ENCODE measurements at places on chromosomes 1 and 21.

GRCh38 chr1:78843546-78843945 is 163.0 kb downstream of the ADGRL4 start:
- no peak for DNase-seq

DNA sequence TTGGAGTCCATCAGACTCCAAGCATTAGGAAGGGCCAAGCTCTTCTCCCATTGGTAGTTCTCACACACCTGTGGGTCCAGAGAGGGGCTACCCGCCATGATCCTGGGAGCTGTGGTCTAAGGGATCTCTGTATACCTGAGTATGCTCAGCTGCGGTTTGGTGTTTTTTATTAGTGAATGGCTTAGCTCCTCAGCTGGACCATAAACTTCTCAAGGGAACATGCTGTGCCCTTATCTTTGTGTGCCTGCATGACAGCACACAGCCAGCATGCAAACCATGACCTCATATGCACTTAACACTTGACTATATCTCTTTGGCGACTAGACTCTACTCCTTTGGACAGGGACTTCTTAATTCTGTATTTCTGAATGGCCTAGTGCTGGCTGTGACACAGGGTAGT is 94.5 kb downstream of the CD58 start:
- DNase-seq: no peak

DNA sequence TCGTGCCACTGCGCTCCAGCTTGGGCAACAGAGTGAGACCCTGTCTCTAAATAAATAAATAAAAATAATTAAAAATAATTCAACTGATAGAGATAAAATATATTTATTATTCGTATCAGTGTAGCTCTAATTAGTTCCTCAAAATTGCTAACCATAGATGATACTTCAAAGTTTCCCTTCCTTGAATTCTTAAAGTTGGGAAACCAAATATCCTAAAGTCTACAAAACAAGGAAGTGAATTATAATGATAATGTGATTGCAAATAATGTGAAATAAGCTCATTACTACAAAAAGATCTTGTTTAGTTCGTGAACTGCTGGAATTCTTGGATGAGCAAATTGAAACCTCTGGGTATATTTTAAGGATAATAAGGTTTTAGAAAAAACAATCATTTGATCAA is 60.5 kb downstream of the NUP210L start:
- DNase-seq: no peak

GRCh38 chr1:17668195-17668594 is 86.9 kb upstream of the ACTL8 start:
- no peak for DNase-seq

DNA sequence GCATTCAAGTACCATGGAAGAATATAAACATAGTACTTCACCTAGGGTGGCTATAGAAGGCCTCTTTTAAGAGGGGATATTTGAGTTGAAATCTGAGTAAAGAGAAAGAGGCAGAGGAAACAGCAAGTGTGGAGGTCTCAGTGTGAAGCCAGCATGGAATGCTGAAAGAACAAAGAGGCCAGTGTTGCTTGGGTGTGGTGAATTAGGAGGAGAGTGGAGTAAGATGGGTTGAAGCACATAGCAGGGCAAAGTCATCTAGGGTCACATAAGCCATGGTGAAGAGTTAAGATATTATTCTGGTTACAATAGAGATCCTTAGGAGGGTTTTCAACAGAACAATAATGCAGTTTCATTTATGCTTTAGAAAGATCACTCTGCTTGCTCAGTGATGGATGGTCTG is 37.5 kb downstream of the C1orf141 start:
- no peak for DNase-seq

GRCh38 chr1:53316766-53317581 is 10.9 kb downstream of the LRP8 start:
- DNase-seq: no peak

DNA sequence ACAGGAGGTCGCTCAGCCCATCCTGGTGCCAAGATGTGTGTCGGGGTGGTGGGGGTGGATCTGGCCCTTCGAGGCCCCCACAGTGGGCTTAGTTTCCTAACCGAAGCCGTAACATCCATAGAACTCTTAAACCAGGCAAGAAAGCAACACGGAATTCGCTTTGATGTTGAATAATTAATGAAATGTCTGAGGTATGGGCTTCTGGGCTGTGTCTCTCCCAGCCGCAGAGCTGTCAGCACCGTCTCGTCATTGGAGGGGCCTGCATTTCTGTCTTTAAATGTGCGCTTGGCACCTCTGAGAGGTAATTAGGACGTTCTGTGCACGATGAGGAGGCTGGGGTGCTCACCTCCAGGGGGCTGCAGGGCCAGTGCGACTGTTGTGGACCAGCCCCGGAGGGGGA is 13.3 kb upstream of the PLCH2 start:
- no peak for DNase-seq

DNA sequence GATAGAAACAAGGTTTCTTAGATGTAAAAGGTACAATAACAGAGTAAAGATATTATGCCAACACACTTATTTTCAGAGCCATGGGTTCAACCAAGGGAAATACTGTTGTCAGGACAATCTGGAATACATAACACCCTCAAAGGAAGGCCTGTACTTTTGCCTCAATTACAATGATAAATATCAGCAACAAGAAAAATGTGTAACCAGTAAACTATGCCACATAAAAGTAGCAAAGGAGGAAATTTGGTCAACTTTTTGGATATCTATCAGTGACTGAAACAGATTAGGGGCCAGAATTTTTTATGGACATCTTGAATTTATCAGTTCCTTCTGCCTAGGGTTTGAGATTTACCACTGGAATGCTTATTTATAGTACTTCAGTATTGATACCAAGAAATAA is 24.6 kb upstream of the RAP1GAP start:
- DNase-seq: no peak

- DNase-seq: no peak
Measured at GRCh38 chr1:173570370-173571007, 32.4 kb downstream of the SLC9C2 start.

GRCh38 chr1:108559215-108560186 is at the start of gene EEIG2:
TSS of gene EEIG2 (plus strand) at chr1:108560100. CDS start at chr1:108560429, 329 bp downstream.
- DNase-seq: peak; percentile 94

DNA sequence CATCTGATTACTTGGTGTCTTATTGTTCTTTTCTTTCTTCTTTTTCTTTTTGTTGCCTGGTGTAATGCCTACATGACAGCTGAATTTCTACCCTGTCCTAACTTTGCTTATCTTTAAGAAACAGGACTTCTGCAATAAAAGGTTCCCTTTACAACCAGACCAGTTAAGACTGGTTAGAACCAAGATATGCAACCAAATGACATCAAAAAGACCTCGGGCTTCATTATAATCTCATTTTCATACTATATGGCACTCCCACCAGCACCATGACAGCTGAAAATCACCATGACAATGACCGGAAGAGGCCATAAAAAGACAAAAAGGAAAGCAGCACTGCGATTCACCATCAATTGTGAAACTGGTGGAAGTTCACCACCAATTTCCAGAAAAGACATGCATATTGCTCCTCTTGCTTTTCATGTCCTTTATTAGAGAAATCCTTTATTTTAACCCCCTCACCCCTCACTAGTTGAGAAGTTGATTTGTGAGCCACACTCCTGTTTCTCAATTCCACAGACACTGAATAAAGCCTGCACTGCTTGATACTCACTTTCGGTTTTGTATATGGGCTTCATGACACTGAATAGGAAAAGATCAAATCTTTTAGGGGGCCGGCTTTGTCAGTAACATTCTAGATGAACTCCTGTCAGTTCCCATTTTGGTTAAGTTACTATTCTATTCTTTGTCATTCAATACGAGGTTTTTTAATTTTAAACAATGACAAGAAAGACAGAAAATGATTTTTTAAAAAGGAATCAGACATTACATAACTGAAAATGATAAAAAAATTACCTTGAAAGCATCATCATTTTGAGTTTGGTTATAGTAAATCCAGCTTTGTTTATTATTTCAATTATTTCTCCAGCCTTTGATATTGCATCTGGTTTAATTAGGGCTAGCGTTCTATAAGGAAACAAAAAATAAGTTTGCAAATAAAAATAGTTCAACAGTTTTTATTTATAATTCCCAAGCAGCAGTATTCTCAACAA is 58.1 kb downstream of the NME7 start:
- no peak for DNase-seq

DNA sequence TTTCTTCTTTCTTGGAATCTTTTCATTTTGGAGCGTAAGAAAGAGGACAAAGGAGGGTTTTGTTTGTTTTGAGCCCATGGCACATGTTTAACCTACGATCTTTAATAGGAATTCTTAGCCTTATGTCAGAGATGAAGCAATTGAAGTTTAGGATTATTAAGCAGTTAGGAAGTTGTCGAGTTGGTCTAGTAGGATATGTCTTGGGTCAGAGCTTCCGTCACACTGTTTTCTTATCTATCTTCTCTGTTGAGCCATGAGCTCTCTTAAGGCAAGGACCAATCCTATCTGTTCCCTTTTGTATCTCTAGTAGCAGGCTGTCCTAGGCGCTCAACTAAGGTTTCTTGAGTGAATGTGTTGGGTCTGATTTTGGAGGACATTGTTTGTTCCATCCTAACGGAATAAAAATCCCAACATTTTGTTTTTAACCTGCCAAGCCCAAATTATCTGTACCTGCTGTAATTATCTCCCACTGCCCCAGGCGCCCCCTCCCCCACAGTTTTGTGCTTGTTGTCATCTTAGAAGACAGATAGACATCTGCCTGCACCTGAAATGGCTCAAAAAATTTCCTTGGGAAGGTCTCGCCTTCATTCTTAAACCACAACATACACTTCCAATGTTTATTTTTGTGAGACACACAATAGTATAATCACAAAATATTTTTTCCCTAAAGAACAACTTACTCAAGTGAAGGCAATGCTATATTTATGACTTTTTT is 95.3 kb upstream of the GADD45A start:
- no peak for DNase-seq

GRCh38 chr1:221795380-221795779 is 53.5 kb upstream of the DUSP10 start:
- DNase-seq: no peak

DNA sequence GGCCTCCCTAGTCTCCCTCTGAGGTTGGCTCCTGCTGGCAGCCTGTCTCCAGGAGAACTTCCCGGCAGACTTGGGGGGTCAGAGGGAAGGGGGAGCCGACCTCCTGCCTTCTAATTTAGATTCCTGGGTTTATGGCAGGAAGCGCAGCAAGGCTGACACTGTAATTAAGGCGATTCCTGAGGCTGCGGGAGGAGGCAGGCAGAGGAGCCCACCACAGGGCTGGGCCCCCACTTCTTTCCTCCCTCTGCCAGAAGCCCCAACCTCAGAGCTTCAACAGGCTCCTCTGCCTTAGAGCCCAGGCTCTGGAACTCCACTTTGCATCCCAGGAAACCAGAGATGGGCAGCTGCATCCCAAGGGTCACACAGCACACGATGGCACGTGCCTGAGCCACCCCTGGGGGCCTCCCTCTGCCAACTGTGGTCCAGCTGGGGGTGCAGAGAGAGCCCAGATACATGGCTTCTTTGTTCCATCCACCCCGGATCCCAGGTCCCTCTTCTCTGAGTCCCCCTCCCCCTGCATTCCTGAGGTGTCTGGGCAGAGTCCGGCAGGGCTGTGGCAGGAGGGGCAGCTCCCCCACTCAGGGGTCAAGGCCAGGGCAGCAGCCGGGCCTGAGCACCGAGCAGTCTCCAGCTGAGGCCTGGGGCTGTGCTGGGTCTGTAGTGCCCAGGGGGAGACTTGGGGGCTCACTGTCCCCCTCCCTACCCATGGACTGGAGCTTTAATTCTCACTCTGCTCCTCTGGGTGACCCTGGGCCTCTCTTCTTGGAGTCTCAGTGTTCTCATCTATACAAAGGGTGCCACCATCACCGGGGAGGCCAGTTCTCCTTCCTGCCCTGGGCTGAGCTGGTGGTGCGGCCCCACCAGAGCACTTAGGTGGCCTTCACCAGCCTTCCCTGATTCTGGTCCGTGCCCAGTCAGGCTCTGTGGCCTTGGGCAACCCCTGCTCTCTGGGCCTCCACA is 39.4 kb upstream of the FAM131C start:
- DNase-seq: no peak

GRCh38 chr1:38088791-38089190 is 42.2 kb upstream of the POU3F1 start:
- no peak for DNase-seq

GRCh38 chr1:205774198-205775014 is 876 bp downstream of the RAB29 start:
- peak; percentile 65 for DNase-seq

DNA sequence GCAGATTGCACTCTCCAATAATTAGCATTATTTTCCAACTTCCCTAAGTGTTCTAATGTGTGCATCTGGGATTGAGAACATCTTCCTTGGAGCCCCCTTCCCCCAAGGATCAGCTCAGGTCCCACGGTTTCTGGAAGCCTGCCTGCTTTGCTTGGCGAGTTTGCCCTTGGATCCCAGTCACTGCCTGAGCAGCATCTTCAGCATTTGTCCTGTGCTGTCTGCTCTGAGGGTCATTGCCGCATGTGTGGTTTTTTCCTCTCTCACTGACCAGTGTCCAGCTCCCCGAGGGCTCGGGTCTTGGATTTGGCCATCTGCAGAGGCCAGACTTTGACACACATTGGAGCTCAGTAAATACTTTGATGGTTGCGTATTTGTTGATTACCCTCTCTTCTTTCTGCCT is 18.1 kb downstream of the VANGL2 start:
- no peak for DNase-seq

- DNase-seq: no peak
Measured at GRCh38 chr1:113859478-113860175, 11.9 kb downstream of the PTPN22 start.

DNA sequence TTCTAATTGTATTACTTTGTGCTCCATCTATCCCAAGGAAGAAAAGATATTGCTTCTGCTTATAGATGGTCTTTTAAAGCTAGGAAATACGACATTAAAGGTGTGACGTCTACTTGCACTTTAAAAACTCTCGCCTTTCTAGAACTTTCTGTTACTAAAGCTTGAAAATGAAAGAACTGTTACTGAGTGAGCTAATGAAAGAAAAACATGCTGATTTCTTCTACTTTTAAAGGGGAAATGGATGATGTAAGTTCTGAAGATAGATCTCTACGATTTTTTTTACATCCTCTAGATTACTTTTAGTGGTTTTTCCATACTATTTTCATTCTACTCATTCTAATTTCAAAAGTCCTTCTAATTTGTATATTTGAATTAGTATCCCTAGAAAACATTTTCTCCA is 387.5 kb downstream of the USP25 start:
- no peak for DNase-seq

DNA sequence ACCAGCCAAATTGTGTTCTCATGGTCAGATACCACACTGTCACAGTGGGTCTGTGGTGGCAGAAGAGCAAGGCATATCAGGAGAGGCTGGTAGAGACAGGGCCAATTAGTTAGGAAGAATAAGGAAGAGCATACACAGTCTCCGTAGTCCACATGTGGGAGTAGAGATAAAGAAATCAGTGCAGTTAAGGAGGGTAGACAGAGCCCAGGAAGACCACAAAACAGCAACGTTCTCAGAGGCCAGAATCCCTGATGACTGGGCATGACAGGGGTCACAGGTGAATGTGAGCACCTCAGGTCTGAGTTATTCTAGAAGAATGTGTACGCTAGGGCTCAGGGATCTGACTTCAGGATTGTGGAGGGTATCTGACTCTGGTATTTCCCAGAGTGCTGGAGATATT is 31.7 kb downstream of the CD48 start:
- DNase-seq: no peak

GRCh38 chr1:214440219-214440965 is 111.0 kb downstream of the PTPN14 start:
- peak; percentile 19 for DNase-seq

- no peak for DNase-seq
Measured at GRCh38 chr1:159941591-159942560, 3.5 kb downstream of the IGSF9 start.
